ENCODE measurements at places on chromosomes 12 and 14.

DNA sequence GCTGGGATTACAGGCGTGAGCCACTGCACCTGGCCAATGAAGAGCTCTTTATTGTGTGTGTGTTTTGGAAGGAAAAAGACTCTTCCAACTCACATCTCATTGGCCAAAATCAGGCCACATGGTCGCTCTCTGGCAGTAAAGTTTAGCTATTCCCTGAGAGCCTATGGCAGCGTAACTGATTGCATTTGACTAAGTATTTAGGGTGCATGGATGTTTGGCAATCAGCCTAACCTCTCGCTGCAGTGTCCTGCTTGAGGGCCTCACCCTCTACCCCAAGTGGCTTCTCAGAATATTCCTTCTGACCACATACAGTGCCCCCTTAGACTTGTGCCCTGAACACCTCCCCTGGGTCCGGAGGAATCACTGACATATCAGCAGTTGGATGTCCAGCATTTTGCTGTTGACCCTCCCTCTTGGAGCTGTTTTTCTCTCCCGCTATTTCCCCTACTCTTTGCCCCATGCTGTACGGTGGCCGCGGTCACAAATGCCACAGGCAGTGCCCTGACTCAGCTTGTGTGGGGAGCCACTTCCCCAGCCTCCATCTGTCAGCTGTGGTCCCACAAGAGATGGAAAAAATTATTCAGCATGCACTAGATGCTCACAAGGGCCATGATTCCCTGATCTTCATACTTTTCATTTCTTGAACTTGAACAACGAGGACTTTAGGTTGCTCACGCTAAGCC lies 9.5 kb downstream of the PHETA1 start:
- no peak for DNase-seq

DNA sequence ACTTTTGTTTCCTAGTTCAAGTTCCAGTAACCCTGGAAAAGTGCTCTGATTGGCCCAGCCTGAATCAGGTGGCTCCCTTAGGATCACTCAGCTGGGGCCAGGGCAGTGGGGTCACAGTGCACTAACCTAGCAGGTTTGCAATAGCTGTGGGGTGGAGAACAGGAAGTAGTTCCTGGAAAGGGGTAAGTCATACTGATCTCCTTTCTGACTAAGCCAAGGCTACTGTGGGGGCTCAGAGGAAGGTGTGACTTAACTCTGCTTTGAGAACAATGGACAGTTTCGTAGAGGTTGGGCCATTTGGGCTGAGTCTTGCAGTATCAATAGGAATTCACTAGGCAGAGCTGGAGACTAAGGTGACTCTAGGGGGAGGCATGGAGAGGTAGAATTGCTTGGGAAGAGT lies 89.4 kb downstream of the KIF26A start:
- DNase-seq, result no peak

DNA sequence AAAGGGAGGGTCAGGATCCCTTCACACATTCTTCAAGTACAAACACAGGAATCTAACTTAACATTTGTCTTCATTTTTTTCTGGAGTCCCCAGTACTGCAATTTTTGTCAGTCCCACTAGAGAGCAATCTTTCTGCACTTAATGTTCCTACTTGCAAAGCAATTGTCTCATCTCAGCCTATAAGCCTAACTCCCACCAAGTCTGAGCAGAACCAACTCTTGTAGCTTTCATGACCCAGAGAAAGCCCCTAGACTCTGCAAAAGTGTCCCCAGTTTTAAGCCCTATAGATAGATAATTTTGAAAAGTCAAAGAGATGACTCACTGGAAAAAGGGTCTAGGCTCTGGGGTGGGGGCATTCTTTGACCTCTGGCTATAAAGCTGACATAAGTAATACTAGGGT lies 1.8 kb upstream of the ZBTB39 start:
- no peak for DNase-seq

GRCh38 chr12:3704512-3705353 lies 48.2 kb downstream of the CRACR2A start:
- DNase-seq, result no peak

GRCh38 chr14:89674936-89675335 lies 257.9 kb upstream of the FOXN3 start:
- DNase-seq, result no peak

DNA sequence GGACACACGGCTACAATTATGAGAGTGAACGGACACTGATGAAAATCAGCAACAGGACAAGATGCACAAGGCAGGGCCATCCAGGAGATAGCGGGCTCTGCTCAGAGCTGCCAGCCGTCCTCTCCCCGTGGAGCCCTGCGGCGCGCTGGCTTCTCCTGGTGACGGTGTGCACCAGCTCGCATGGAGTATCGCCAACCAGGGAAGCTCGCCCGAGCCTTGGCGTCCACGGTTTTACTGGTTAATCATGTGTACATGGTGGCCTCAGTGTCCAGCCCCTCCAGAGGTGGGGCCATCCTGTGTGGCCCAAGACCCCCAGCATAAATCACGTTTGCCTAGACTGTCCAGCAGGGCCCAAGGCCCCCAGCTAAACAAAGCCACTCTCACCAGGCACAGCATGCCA lies 31.2 kb upstream of the DYNC1H1 start:
- no peak for DNase-seq

GRCh38 chr14:88605594-88605993 lies 42.8 kb downstream of the ZC3H14 start:
- no peak for DNase-seq

- DNase-seq, result no peak
Observed at GRCh38 chr14:65937079-65937959, 524.8 kb downstream of the FUT8 start.

GRCh38 chr12:43805860-43806736 lies at the start of gene TWF1:
TWF1 (minus strand) TSS chr12:43806317; CDS start chr12:43806245, 72 bp downstream.
- DNase-seq, result peak; percentile 91

GRCh38 chr12:82486524-82487235 lies 128.4 kb downstream of the METTL25 start:
- no peak for DNase-seq

DNA sequence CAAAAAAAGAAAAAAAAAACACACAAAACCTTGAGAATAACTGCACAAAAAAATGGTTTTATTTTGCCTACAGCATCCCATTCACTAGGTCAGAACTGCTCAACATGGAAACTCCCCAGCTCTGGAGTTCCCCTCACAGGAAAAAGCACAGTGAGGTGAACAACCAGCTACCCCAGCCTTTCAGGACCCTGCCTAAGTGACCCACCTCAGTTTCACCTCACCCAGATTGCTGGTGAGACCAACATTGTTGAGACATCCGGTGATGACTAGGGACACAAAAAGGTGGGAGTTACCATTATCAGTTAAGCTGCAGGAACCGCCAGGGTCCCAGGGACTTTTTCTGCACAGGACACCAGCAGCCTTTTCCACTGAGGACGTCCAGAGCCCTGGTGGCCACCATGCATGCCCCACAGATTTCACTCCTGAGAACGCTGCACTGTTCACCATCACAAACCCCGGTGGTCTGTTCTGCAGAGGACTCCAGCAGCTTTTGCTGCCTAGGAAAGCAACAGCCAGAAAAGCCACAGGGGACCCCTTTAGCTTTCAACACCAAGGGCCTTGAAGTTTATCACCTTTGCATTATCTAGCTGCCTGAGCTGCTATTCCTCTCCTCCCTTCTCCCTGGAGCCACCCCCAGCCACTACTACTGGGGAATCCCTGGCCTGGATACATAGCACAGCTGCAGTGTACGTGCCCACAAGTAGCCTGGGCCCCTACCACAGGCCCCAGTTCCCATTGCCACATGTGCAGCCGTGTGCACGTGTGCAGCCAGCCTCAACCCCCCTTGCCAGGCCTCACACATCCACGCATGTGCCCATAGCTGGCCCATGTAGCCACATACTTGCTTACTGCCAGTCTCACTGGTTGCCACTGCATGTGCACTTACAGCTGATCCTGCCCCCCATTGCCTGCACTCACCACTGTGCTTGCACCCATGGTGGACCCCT lies 62.5 kb upstream of the FAR2 start:
- DNase-seq, result no peak

- no peak for DNase-seq
Observed at GRCh38 chr14:48615618-48616017, 940.2 kb upstream of the MDGA2 start.

- no peak for DNase-seq
Observed at GRCh38 chr12:69897744-69898143, 72.7 kb downstream of the MYRFL start.

GRCh38 chr14:79294499-79294898 lies 916.8 kb downstream of the DIO2 start:
- no peak for DNase-seq

DNA sequence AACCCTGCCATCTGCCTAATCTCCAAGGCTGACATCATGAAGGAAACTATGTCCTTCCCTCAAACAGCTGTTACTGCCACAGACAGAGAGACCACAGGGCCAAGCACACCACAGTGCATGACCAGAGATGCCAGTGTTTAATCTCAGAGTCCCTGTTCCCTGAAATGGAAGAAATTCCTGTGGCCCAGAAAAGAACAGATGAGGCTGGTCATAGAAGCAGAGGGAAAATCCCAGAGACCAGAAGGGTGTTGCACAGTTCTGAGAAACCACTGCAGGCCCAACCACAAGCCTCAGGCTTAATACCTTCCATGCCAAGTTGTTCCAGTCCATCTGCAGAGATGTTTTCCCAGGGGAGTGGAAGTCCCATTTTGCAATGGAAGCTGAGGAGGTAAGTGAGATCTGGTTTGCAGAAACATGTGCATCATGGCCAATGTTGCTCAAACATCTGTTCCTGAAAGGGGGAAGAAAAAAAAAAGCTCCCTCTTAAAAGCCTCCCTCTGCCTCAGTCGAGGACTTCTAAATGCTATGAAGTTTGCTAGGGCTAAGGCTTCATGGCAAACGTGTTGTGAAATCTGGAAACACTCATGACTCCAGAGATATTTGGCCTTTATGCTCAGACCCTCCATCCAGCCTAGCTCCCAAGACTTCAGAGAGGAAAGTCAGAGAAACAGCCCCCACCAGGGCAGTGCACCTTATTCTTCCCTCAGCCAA lies 98.6 kb downstream of the SCARB1 start:
- DNase-seq, result no peak

- DNase-seq, result no peak
Observed at GRCh38 chr14:22781301-22781991, 15.0 kb downstream of the OXA1L start.

- DNase-seq, result no peak
Observed at GRCh38 chr14:51644217-51644933, 7.3 kb upstream of the FRMD6 start.

GRCh38 chr14:80017795-80018194 lies 193.5 kb downstream of the DIO2 start:
- DNase-seq, result no peak

GRCh38 chr14:92391726-92392125 lies 68.8 kb downstream of the SLC24A4 start:
- DNase-seq, result peak; percentile 62

DNA sequence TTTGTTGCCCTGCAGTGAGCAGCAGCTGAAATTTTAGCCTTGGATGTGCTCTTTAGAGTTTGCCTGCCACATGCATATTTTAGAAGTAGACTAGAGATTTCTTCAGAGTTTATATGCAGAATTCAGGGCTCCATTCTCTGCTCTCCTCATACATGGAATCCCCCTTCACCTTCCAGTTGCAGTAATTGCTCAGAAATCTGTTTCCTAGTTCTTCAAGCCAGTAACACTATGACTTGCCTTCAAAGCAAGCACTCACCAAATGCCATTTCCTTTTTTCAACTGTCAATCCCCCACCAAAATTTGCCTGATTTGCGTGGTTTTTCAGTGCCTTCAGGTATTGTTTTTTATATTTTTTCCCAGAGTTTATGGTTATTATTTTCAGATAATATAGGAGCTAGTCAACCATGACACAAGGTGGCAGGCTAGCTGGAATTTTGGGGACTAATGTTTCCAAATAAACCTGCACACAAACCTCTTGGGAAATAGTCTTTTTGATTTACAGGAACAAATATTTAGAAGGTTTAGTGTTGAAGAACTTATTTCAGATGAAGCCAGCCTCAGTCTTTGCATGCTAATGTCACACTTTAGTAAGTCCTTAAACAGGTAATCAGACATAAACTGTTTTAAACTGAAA lies 79.2 kb downstream of the ASCL1 start:
- no peak for DNase-seq

DNA sequence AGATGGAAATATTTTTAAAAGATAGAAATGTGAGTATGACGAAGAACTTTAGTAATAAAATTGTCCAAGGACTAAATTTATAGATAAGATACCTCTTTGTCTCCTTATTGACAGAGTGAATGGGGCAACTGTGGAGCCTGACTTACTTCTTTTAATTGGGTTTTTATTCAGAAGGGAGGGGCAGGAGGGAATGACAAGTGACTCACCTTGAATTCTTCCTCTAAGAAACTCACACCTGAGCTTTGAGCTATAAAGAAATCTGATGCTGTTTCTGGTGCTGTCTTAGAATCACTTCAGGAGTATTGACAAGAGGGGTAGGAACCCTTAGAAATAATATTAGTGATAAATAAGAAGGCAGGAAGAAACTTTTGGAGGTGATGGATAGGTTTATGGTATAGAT lies 951 bp downstream of the NR1H4 start:
- DNase-seq, result no peak

Data from upper lobe of left lung (tissue), 6 donors.